ENCODE measurements at places on chromosomes 4 and X. TPM values are rescaled to one million over a fixed set of nuclear protein-coding genes. Genes with fewer than 3 reads are reported as not detected.

The MAGEA2B gene
- polyA plus RNA-seq, result not detected

The GPC3 gene
- polyA plus RNA-seq, result 3.1 TPM

The CT45A6 gene
- polyA plus RNA-seq, result not detected

The ZNF674 gene
- polyA plus RNA-seq, result 2.8 TPM

The EFHC2 gene
- 3.8 TPM for polyA plus RNA-seq

The PDHA1 gene
- 161 TPM for polyA plus RNA-seq

The GSPT2 gene
- 18.8 TPM for polyA plus RNA-seq

The OPHN1 gene
- polyA plus RNA-seq, result 0.64 TPM

The CFAP47 gene
- 0.05 TPM for polyA plus RNA-seq

The MAPK10 gene
- 8.6 TPM for polyA plus RNA-seq

The MAGEE2 gene
- polyA plus RNA-seq, result under 0.01 TPM

The CORIN gene
- polyA plus RNA-seq, result 0.78 TPM

The BMP15 gene
- not detected for polyA plus RNA-seq

The UGT2B17 gene
- 2.1 TPM for polyA plus RNA-seq

The MAOB gene
- polyA plus RNA-seq, result 5.0 TPM

The VCX3B gene
- polyA plus RNA-seq, result 0.25 TPM

Measured in thymus (tissue), 14 donors.